ENCODE measurements at places on chromosomes 2 and 18.
A peak's percentile ranks its signal among the peaks of the same experiment; 100 is the strongest.

- no peak for DNase-seq
These were observed 307.8 kb downstream of the NAPG start for GRCh38 chr18:10833656-10834055.

- DNase-seq, result no peak
These were observed 99.3 kb downstream of the STK39 start for GRCh38 chr2:168147830-168148794.

GRCh38 chr2:225464346-225465025, 65.0 kb downstream of the NYAP2 start:
- DNase-seq, result no peak

DNA sequence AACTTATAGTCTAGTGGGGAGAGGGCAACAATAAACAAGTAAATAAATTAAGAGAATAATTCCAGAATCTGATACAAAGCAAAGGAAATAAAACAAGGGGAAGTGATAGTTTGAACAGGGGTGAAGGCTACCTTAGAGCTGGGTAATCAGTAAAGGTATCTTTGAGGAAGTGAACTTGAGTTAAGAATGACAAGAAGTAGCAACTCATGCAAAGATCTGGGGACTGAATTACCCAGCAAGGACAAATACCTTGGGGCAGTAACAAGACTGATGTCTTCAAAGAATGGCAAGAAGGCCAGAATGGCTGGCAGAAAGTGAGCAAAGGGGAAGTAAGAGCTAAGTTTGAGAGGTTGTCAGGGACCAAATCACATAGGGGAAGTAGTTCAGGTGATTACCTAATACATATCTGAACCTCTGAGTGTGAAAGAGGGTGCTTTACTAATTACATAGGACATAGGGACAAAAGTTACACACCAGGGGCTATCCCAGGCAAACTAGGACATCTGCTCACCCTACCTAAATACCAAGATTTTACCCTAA, 244.6 kb upstream of the HNRNPA3 start:
- no peak for DNase-seq

- no peak for DNase-seq
These were observed 36.3 kb downstream of the EPHA4 start for GRCh38 chr2:221535824-221536223.

DNA sequence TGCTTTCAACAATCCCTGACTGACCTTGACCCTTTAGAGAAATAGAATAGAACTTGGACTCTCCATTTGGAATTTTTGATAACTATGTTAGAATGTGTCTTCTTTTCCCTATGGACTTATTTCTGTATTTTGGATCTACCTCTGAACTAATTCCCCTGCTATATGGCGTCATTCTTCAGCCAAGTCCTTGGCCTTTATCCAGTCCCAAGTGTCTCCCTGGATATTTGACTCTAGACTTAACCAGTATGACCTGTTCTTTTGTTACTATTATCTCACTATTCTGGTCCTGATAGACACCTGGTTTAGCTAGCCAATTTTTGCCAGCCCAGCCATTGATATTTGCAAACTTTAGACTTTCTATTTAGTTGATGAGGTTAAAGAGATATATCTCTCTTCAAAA, 186.8 kb downstream of the KCNS3 start:
- DNase-seq, result no peak

DNA sequence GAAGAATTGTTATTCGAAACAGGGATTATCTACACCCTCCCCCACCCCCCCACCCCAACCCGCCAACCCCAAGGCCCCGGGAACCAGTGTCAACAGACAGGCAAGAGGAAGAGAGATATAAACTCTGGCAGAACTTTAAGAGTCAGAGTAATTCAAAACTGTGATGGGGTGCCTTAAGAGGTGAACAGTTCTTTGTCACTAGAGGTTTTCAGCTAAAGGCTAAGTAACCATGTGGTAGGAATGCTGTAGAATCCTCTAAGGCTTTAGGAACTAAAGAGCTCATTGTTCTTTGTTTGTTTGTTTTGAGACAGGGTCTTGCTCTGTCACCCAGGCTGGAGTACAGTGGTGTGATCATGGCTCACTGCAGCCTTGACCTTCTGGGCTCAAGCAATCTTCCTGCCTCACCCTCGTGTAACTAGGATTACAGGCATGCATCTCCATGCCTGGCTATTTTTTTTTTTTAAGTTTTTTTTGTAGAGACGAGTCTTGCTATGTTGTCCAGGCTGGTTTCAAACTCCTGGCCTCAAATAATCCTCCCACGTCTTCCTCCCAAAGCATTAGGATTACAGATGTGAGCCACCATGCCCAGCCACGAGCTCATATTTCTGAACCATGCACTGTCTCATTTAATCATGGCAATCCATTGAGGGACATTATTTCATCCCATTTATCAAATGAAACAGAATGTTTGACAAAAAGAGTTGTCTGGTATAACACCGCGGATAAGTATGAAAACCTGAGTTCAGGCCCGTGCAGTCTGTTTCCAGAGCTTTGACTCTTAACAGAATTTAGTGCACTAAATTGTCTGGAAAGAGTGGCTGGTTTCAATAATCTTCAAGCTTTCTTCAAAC, 20.8 kb upstream of the TMEM17 start:
- no peak for DNase-seq

DNA sequence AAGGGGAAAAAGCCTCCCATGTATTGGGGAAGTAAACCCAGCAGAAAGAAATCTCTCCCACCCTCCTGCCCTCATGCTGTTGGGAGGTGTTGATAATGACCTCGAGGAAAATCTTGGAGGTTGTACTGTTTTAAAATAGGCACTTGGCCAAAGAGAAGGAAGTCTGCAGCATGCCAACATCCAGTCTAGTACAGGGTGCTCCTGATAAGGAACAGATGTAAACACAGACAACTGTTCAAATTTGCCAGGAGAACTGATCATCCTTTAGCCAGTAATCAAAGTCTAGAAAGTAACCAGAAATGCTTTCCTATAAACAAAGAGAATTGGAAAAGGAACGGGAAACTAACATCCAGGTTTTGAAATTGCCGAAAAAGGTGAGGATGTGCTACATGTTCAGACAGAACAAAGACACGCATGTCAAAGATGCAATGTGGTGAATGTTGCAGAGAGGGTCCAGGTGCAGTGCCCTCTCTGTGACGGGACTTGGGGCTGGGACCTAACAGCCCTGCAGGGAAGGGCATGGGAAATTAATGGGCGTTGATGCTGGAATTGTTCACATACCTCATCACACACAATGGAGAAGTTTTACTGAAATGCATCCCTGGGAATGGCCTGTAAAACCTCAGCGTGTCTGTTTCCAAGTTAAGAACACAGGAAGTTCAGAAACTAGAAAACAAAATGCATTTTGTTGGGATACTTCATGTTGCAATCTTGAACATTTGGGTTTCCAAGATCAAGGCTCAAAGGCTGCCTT, 125.7 kb upstream of the RND3 start:
- DNase-seq, result no peak

DNA sequence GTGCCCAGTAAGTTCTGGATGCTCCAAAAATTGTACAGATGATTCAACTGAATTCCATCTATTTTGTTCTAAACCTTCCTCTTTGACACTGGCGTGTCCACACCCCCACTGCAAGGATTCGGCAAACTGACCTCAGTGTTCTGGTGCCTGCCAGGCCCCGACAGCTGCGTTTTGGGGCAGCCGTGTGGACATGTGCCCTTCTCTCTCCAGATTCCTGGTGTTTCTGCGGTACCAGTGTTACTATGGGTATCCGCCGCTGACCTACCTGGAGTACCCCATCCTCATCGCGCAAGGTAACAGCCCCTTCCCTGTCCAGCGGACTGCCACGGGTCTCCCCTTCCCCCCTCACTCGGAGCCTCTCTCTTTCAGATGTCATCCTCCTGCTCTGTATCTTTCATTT, 5.0 kb downstream of the SLC66A3 start:
- no peak for DNase-seq

GRCh38 chr18:53191634-53192033, 851.6 kb downstream of the DCC start:
- no peak for DNase-seq

DNA sequence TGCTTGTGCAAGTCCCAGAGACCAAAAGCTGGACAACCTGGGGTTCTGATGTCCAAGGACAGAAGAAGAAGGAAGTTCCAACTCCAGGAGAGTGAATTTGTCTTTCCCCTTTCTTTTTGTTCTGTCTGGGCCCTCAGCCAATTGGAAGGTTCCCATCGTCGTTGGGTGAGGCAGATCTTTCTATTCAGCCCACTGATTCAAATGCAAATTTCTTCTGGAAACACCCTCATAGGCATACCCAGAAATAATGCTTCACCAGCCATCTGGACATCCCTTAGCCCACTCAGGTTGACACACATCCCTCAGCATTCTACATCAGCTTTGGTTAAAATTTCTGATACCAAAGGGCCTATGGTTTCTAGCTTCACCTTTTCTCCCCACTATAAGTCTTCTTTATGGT, 156.5 kb downstream of the SP3 start:
- no peak for DNase-seq

- no peak for DNase-seq
These were observed 148.8 kb downstream of the INO80D start for GRCh38 chr2:205937211-205937610.

DNA sequence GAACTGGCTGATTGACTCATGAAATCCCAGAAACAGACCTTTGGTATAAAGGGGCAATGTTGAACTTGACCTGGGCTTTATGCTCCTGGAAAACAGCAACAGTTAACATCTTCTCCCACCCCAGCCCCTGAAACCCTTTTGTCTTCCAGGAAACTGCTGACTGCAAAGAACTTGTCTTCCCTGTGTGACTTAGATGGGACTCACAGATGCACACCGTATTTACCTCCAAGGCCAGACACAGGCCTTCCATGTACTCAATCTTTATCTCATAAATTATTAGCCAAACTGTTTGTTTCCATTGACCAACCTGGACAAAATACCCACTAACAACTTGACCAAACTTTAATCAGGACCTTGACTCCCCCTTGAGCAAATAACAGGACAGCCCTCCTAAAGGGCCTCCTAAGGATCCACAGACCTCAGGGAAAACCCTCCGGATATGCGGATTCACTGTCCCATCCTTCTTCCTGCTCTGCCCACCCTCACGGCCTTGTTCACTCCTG, 36.3 kb downstream of the PIEZO2 start:
- DNase-seq, result no peak

DNA sequence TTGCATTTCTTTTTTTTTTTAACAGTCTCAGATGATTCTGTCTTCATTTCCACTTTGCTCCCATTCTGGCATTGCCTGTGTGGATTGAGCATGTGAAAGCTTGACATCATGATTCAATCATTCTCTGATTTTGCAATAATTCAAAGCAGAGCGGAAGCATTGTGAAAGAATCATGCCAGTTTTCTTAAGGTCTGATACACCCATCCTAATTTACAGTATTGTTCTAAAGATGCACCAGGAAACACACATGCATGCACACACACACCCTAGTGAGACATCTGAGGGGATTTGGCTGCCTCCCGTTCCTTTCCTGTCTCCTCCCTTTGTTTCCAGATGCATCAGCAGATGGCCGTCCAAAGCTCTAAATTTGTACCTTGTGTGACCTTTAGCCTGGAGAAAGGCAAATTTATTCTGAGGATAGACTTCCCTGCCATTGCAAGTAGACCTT, 97.3 kb downstream of the FMNL2 start:
- no peak for DNase-seq

GRCh38 chr2:149167001-149167780, 128.7 kb downstream of the LYPD6B start:
- peak; percentile 33 for DNase-seq

GRCh38 chr2:64114063-64114911, 29.9 kb downstream of the PELI1 start:
- no peak for DNase-seq

DNA sequence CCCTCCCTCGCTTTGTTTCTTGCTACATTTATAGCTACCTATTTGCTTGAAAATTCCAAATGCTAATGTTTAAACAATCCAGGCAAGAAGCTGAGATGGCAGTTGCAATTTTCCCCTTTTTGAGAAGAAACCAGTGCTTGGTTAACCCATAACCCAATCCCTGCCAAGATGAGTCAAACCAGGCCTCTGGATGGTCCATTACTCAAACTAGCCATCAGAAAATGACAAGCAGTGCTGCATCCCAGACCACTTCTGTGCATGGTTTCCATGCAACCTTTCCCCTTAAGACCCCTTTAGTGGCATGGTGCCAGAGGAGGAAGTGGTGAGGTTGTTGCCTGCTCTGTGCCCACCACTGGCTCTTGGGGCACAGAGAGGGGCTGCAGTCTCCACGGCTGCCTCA, 131.2 kb upstream of the RMP24 start:
- DNase-seq, result no peak

DNA sequence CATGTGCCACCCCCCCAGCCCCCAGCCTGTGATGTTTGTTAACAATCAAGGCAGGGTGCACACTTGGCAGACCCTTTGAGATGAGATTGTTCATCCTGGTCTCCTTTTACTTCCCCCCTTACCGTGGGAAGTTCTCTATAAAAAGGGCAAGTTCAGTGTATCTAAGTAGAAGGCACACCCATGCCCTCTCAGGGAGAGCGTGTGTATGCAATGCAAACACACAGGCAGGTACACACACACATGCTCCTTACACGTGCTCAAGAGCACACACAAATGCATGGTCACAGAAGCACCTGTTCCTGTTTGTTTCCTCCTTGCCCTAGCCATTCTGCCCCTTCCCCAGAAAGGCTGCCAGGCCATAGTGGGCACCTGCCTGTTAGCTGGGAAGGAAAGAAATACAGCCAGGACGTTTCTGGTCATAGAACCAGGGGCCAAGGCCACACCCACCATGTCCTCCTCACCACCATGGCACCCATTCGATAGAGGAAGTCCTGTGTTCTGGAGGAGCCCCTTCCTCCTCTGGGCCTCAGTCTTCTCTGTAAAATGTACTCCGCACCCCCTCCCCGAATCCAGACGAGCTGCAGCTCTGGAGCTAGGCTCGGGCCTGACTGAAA, 3.1 kb downstream of the ATOH8 start:
- DNase-seq, result no peak

DNA sequence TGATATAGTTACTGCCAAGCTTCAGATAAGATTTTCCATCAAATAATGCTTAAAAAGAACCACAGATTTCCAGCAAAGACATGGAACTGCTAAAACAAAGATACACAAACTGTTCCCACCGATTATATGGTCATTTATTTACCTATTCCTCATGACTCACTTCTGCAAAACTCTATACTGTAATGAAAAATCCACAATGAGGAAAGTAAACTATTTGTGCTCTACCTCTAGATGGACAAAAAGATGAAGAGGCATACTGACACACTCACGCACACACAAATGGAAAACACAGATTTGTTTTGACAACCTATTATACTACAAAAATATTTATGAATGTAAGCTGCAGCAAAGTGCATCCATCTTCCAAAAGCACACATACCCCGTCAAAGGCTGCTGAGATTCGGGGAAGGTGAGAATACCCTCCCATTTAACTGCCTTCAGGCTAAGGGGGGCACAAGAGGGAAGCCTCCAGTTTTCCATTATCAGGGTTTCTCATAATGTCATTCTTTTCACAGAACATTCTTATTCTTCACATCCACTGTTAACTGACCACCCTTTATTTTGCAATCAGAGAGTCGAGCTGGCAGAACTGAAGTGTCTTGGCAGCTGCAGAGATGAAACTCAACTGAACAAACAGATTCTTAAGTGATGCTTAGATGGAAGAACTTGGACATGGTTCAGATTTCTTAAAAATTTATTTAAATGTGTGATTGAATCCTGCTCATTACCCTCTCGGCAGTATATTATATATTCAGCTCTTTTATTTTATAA, 115.9 kb upstream of the TANK start:
- DNase-seq, result no peak

GRCh38 chr2:85175369-85176299, 42.4 kb downstream of the TCF7L1 start:
- DNase-seq, result no peak

GRCh38 chr2:30030361-30030760, 109.0 kb upstream of the ALK start:
- no peak for DNase-seq

Data from activated T-cell treated with anti-CD3 and anti-CD28 coated beads for 24 hours (primary cell).